ENCODE measurements at places on chromosomes 5 and 9. TPM values are rescaled to one million over a fixed set of nuclear protein-coding genes. Genes with fewer than 3 reads are reported as not detected.

Gene PCDHGA12
- total RNA-seq: 5.0 TPM

Gene PHF24
- total RNA-seq: 1.7 TPM

Gene STK32A
- total RNA-seq: 9.7 TPM

Gene PRDM9
- not detected for total RNA-seq

Gene GABRA1
- not detected for total RNA-seq

Gene CAVIN4
- total RNA-seq: 0.52 TPM

Gene FAM151B
- total RNA-seq: 2.9 TPM

Gene PCDHGA2
- total RNA-seq: 2.6 TPM

Gene GZMA
- 2.1 TPM for total RNA-seq

Gene RANBP3L
- 8.1 TPM for total RNA-seq

Gene TMEM252
- total RNA-seq: not detected

Gene CACFD1
- total RNA-seq: 24.9 TPM

Gene HMMR
- 0.31 TPM for total RNA-seq

Gene TMEM215
- total RNA-seq: not detected

Gene FAM221B
- total RNA-seq: 0.26 TPM

Gene ENTPD2
- 1.3 TPM for total RNA-seq

Gene FOXD4L6
- not detected for total RNA-seq

Gene COL27A1
- 59.2 TPM for total RNA-seq

Gene SLC36A2
- total RNA-seq: not detected

Measured in ureter (tissue), 1 donor.